ENCODE measurements at places on chromosomes 2 and 18.

DNA sequence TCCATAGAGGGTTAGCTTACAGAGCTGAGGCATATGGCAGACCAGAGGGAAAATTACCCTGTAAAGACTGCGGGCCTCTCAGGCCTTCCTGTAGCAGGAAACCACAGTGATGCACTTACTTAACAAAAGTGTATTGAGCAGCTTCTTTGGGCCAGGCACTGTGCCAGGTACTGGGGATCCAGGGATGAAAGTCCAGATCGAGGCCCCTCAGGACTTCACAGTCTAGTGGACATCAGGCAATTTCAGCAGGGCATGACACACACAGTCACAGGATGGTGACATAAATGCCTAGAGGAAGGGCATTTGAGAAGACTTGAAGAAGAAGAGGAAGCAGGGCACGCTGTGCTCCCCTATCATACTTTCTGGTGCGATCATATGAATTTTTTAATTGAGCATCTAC, 71.7 kb downstream of the MARCO start:
- DNase-seq: no peak

DNA sequence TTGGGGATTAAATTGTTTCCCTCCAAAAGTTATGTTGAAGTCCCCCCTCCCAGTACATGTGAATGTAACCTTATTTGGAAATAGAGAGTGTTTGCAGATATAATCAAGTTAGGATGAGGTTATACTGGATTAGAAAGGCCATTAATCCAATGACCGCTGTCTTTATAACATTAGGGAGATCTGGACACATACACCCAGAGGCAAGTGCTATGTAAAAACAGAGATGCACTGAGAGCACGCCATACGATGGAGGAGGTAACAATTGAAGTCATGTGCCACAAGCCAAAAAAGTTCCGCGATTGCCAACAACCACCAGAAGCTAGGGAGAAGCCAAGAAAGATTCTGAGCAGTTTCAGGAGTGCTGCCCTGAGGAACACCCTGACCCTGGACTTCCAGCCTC, 153.3 kb downstream of the RNF144A start:
- DNase-seq: no peak

DNA sequence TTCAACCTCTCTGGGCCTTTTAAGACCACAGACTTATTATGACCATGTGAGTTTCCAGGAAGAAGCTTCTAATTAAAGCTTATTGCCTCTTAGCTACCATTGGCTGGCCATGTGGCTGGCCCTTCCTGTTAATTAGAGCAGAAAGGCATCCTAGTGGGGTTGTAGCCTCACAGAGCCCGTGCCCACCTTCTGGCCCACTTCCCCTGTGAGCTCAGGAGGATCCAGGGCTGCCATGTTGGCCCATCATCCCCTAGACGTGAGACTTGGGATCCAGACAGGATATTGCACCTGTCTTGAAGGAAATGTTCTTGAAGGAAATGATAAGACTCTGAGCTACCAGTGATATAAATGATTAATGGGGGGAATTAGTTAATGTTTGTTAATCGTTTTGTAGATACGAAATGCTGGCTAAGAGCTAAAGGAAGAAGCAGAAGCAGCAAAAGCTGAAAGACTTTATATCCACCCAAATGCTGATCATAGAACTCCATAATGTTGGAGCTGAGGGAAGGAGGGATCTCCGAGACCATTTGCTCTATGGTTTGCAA, 255.4 kb downstream of the CLIP4 start:
- DNase-seq: no peak

GRCh38 chr2:201978986-201979385, 54.7 kb upstream of the FZD7 start:
- DNase-seq: no peak

- DNase-seq: no peak
Observed at GRCh38 chr18:43034683-43035500, 80.6 kb downstream of the RIT2 start.

GRCh38 chr2:216066230-216066629, 15.4 kb downstream of the PECR start:
- DNase-seq: no peak

DNA sequence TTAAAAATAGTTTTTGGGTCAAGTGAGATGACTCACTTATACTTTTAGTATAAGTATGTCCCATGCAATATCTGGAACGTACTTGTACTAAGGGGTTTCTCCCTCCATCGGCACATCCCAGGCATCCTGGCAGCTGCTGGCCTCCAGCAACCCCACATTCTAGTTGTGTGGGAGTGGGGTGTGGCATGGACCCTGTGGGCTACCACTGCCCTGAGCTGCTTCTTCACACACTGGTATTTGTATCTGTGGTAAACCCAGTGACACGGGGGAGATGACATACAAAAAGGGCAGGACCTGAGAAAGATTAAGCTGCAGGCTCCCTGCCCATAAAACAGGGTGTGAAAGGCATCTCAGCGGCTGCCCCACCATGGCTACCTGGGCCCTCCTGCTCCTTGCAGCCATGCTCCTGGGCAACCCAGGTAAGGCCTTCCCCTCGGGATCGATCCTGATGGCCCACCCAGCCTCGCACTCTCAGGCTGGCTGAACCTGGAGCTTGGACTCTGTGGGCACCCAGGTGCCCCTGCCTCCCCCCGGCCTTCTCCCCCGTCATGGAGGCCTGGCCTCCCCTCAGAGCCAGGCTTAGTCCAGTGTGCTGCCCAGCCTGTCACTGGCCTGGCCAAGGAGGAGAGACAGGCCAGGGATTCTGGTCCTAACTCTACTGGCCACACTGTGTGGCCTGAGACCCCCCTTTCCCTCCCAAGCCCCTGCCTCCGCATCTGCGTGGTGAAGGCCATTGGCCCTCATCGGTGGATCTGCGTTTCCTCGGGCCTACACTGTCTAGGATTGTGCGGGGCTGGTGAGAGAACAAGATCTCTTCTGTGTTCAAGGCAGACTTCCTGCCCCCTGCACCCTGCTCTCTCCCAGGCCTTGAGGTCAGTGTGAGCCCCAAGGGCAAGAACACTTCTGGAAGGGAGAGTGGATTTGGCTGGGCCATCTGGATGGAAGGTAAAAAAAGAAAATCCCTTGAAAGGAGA, at the start of gene GNLY:
GNLY (plus strand) TSS at position 307 of the 974 bp plus-strand sequence; CDS start at position 368, 61 bp downstream.
- no peak for DNase-seq

GRCh38 chr18:42025491-42025890, 70.5 kb downstream of the PIK3C3 start:
- DNase-seq: no peak

DNA sequence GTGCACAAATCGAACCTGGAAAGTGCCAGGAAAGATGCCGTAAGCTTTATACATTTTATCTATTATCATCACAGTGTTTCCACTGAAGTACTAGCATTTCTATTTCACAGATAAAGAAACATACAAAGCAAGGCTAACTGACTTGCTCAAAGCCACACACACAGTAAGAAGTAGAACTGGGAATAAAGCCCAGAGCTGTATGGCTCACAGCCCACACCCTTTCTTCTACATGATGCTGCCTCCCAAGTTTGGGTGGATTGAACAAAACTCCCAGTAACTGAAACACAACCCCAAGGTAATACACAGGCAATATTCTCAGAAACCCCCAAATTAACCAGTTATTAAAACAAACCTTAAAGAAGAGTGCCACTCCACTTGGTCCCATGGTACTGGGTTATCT, 11.2 kb downstream of the SAP130 start:
- DNase-seq: no peak
